ENCODE measurements at places on chromosomes 16 and 17.

- DNase-seq: no peak
These were observed 24.7 kb downstream of the NSMCE1 start for GRCh38 chr16:27243725-27244362.

- DNase-seq: no peak
These were observed 57.8 kb downstream of the BAHCC1 start for GRCh38 chr17:81453076-81453475.

DNA sequence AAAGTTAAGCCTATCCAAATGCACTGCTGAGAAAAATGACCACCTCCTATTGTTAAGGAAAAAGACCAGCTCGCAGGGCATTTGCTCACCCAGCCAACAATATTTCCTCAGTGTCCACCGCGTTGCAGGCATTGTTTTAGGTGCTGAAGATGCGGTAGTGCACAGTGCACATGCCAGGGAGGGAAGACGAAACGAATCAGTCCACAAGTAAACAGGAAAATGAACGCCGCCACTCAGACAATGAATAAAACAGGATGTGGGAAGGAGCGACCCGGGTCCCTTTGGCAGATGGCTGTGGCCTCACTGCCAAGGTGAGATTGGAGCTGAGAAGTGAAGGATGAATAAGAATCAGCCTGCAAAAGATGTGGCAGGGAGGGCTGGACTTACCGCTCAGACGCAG, 249.2 kb downstream of the FOXL1 start:
- DNase-seq: no peak

DNA sequence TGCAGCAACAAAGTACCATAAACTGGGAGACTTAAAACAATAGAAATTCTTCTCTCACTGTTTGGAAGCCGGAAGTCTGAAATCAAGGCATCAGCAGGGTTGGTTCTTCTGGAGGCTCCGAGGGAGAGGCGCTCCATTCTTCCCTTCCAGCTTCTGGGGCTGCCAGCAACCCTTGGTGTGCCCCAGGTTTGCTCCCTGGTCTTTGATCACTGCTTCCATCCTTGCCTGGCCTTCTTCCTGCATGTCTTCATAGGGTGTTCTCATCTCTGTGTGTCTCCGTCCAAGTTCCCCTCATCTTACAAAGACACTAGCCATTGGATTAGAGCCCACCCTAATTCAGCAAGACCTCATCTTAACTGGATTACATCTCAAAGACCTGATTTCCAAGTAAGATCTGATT, 35.3 kb upstream of the LRRC75A start:
- no peak for DNase-seq

GRCh38 chr17:3827124-3827773, 18.8 kb downstream of the NCBP3 start:
- peak; percentile 56 for DNase-seq

- DNase-seq: no peak
These were observed 10.9 kb upstream of the COPRS start for GRCh38 chr17:31869797-31870568.

GRCh38 chr16:87636050-87636684, 33.9 kb downstream of the JPH3 start:
- peak; percentile 60 for DNase-seq

DNA sequence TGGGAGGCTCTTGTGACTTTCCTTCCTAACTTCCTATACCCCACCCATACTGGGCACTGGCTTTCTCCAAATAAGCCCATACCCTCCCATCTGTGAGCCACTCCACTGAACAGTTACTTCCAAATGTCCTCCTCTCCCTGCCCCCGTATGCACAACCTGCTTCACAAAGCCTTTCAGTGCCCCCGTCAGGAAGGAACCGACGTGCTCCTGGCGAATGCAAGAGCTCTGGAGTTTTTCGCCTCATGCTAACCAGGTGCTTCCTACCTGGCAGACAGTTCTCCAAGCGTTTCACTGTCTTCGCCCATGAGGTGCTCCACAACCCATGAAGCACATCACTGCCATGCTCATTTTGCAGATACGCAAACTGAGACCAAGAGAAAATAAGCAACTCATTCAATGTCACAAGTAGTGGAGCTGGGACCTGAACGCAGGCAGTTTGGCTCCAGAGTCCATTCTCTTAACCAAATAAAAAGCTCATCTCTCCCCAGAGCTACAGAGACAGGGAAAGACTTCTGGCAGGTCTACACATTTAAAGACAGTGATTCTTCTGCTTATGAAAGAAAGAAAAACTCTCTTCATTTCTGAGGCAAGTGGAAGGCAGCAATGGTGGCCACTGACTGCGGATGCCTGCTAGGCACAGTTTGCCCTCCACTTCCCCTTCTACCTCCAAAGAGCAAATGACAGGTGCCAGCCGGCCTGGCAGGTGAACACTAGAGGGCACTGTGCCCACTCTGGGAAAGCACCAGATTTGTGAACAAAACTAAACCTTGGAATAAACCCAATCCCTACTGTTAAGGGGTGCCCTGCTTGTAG, 23.8 kb downstream of the SPHK1 start:
- peak; percentile 56 for DNase-seq

DNA sequence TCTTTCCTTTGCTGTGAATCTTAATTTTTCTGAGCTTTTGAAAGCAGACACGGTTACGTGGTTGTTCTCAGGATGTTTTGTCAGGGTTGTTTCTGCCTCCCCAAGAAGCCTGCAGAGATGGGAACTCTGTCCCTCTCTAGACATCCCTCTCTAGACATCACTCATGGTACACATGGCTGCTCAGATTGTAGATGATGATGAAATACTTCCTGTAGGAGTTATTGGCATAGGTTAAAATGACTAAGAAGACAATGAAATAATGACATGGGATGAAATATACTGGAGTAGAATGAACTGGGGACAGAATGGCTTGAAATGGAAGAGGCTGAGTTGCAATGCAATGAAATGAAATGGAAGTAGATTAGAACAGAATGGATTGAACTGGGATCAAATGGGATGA, 253.4 kb downstream of the SHISA9 start:
- no peak for DNase-seq

DNA sequence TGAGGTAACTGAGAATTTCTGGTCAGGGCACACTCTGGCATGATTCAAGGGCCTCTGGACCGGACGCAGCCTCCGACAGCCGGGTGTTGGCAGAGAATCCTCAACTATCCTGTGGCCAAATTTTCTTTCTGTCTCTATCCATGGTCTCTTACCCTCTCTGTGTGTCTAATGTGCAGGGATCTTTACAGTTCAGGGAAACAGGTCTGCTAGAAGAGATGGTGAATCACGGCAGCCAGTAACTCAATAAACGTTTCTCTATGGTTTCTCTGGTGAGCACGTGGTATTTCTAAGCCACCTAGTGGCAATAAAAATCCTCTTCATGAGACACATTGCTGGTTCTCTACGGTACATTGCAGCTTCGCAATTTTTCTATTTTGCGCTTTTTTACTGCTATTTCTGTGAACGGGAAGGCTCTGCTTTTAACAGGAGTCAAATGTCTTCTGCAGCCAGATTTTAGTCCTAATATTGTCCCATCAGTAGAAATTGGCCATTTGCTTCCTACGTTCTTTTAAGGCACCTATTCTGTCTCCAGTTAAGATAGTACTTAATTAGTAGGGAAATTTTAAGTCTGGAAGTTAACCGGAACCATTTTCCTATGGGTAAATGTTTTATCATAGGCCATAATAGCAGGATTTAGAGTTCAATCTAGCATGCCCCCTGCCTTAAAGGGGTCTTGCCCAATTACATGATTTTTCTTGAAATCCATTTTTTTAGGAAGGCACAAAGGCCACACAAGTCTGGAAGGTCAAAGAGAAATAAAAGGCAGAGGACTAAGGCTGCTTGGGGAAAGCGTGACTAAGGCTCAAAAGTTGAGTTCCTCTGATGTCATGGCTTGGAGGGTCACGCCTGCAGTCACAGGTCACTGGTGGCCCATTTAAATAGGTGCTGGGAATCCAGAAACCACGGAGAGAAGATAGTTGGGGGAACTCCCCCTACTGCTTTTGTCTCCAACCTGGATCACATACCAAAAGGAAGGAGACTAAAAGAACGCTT, 31.5 kb downstream of the QPRT start:
- peak; percentile 64 for DNase-seq

DNA sequence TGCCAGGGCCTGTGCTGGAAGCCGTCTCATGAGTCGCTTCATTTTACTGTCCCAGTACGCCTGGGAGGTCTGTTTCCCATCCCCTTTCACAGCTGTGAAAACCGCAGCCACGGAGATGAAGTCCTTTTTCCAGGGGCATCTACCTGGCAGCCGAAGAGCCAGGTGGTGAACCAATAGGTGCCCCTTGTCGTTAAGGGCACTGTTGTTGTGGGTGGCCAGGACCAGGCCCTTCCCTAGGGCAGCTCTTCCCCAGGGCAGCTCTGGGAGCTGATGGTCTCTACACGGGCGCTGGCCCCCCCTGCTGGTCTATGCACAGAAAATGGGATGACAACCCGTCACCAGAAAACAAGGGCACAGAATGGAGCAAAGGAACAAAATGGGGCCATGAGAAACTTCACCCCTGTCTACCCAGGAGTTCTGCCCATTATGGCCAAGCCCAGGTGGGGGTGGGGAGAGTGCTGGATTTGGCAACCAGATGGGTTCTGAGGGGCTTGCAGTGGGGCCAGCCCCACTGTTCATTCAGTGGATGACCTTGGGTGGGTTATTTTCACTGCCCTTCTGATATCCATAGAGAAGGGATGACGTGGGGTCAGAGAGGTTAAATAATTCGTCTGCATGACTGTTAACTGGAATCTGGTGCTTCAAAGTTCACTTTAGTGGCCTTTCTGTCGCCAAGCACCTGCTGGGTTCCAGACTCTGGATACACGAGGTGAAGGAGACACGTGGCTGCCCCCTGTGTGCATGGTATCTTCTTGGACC, 11.5 kb downstream of the RMI2 start:
- peak; percentile 44 for DNase-seq

GRCh38 chr17:50686494-50687199, 21.1 kb downstream of the ANKRD40 start:
- DNase-seq: no peak

GRCh38 chr16:29972500-29972899, 1.2 kb upstream of the TAOK2 start:
- DNase-seq: no peak

DNA sequence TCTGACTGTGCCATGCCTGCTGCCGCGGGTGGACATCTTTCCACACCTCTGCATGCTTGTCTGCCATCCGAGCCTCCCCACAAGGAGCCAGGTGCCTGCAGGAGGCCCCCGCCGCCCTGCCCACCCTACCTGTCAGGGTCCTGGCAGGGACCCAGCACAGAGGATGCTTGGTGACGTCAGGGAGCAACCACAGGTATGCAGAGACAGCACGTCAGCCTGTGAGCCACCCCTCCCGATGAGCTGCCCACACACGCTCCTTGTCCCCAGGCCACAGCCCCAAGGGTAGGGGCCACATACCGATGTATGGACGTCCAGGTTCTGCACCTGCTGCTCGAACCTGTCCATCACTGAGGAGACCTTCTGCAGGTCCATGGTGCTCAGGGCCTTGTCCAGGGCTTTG, 10.6 kb downstream of the CHMP1A start:
- DNase-seq: no peak

- no peak for DNase-seq
These were observed 69.4 kb upstream of the NKD1 start for GRCh38 chr16:50478773-50479149.

GRCh38 chr16:78925083-78925767, 675.3 kb downstream of the MAF start:
- DNase-seq: peak; percentile 3

- DNase-seq: no peak
These were observed 1.7 kb downstream of the CMTM3 start for GRCh38 chr16:66605979-66606751.

DNA sequence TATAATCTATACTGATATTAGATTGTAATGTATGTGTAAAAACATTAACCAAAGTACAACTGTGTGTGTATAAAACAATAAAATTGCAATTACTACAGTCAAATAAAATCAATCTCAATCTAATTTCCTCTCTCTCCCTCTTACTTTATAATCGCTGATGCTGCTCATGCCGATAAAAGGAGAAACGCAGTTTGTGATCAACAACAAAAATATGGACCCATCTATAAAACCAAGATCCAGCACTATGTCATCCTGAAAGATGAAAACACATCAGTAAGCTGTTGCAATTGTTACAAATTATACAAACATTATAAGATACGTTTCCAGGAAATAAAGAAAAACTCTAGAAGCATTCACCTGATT, 33.5 kb upstream of the ABCA6 start:
- no peak for DNase-seq

GRCh38 chr16:59111280-59111679, 377.2 kb upstream of the GOT2 start:
- no peak for DNase-seq

DNA sequence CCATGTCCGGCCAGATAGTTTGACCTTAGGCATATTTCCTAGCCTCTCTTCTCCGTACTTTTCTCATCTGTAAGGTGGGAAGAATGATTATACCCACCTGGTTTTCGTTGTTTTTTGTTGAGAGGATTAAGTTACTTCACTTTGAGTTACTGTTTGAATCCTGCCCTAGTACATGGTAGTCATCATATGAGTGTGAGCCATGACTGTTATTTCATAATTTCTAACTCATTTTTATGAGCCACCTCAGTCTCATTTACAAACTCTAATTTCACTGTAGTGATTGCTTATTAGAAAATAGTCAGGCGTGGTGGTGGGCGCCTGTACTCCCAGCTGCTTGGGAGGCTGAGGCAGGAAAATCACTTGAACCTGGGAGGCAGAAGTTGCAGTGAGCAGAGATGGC, 45.1 kb downstream of the YPEL2 start:
- no peak for DNase-seq

DNA sequence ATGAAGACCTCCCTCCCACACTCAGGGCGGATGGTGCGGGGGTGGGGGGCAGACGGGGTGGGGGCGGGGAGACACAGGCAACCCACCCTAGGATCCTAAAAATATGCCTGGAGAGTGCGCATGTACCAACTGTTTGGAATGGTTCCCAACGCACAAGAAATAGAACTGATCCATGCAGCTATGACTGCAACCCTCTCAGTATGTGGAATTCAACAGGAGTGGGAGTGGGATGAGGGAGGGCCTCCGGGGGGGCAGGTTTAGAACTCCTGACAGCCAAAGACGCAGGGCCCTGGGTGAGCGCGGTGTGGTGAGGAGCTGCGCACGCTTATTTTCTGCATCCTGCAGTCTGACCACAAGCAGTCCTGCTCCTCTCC, 1.1 kb upstream of the P2RX5 start:
- DNase-seq: no peak

DNA sequence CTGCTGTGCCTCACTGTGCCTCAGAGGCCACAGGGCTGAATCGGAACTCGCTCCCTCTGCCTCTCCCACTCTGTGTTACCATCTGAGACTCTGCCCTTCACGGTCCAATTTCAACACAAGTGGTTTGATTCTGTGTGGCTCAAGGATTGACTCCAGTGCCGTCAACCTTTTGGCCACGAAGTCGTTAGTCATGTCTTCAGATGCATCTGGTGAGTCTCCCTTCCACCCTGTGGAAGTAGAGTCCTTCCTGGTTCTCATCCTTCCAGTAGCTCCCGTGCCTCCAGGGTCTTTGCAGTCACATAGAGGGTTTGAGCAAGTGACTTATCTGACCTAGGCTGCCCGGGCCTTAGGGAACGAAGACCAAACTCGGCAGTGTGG, 51.2 kb downstream of the PGS1 start:
- DNase-seq: no peak

DNA sequence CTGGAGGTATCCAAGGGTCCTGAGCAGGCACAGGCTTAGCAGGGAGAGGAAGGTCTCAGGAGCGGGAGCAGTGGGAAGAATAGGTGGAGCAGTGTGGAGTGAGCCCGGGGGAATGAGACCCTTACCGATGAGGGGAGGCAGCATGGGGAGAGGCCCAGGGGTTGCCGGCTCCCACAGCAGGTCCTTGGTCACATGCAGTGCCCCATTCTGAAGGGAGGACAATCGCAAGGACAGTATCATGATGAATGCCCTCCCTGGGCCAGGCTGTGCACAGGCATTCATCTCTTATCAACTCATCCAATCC, 3.3 kb downstream of the TAF1C start:
- no peak for DNase-seq

All from erythroblast (primary cell).